ENCODE measurements at places on chromosomes 3 and 15. TPM values are rescaled to one million over a fixed set of nuclear protein-coding genes. Genes with fewer than 3 reads are reported as not detected.

CX3CR1 gene
- not detected for total RNA-seq

RBP2 gene
- total RNA-seq: not detected

SUCNR1 gene
- total RNA-seq: not detected

NDUFB4 gene
- 126 TPM for total RNA-seq

PLCD1 gene
- 33.1 TPM for total RNA-seq

ISL2 gene
- 0.12 TPM for total RNA-seq

HYAL1 gene
- 4.0 TPM for total RNA-seq

ZNF445 gene
- 4.1 TPM for total RNA-seq

GOLGA6A gene
- not detected for total RNA-seq

ZNF501 gene
- 3.7 TPM for total RNA-seq

EOMES gene
- 0.35 TPM for total RNA-seq

HACD3 gene
- total RNA-seq: 53.5 TPM

PCOLCE2 gene
- total RNA-seq: 3.5 TPM

MITF gene
- 1.2 TPM for total RNA-seq

DAPK2 gene
- 3.0 TPM for total RNA-seq

GREM1 gene
- total RNA-seq: 3.6 TPM

ACVR2B gene
- total RNA-seq: 1.1 TPM

LRTM1 gene
- not detected for total RNA-seq

SLC22A14 gene
- total RNA-seq: not detected

TMED3 gene
- total RNA-seq: 118 TPM
